ENCODE measurements at places on chromosomes 5 and 9.

DNA sequence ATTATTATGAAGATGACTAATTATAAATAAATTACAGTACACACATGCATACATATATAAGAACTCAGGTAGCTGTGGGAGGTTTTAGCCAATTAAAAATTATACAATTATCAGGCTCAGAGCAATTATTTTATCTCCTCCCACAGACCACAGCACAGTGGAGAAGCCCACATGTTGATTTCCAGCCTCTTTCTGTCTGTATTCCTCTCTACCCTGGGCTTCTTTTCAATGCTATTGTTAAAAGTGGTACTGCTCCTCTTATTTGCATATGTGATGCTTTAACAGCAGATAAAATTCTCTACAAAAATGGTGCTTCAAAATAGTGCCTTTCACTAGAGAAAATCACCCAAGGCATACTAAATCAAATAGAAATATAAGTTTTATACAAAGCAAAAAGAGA lies 218.7 kb downstream of the NFIB start:
- DNase-seq = no peak

DNA sequence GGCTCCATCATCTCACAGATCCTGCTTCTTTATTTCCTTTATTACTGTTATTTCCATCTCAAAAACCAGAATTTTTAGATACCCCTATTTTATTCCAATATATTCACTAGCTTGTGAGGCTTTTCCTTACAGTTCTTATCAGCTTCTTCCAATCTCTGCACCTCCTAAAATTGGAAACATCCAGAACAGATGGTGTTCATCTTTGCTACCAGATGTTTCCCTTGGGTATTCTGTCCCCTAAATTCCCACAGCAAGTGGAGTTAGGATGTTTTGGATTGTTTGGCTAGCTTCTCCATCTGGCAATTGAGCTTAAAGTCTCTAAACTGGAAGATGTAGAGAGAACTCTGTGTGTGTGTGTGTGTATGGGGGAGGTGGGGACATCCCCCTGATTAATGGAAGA lies 580.4 kb downstream of the DTWD2 start:
- no peak for DNase-seq

GRCh38 chr5:92991581-92992067 lies 589.4 kb downstream of the NR2F1-AS1 start:
- DNase-seq = no peak

GRCh38 chr9:27425827-27426510 lies 98.1 kb upstream of the IFNK start:
- DNase-seq = no peak

DNA sequence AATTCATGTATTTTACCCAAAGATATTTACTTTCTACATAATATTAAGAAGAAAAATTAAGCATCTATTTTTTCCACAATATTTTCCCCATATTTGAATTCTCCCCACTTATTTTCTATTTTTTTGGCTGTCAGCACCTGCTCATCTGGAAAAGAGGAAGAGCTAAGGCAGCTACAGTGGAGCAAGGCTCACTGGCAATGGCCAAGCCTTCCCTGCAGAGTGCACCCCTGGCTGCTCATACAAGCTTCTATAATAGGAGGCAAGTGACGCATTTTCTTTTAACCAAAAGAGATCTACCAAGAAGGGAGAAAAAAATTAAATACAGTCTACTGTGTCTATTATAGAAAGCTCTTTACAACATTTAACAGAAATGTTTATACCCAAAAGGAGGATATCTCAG lies 72.5 kb downstream of the AUH start:
- no peak for DNase-seq

DNA sequence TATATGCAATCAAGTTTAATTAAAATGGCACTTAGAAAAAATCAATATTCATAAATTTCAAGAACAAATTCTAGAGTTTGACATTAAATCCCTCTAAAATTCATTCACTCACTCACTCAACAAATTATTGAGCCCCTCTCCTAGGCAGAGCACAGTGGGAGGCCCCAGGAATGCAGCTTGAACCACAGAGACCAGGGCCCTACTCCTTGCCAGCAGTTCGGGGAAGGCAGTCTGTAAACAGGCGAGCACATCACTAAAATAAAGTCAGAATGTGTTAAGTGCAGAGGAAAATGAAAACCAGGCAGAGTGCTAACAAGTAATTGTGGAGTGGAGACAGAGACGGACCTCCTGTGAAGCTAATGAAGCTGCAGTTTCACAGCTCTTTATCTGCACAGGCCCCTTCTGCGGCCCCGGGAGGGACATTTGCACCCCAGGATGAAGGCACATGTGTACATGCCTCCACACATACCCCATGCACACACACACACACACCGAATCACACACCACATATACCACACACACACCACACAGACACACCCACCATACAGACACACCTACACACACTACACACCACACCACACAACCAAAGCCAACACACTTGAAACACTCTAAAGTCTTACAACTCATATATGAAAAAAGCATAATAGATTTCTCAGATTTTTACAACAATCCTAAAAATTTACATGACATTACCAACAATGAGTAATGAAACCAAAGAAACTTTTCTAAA lies 40.5 kb downstream of the BHMT start:
- no peak for DNase-seq

DNA sequence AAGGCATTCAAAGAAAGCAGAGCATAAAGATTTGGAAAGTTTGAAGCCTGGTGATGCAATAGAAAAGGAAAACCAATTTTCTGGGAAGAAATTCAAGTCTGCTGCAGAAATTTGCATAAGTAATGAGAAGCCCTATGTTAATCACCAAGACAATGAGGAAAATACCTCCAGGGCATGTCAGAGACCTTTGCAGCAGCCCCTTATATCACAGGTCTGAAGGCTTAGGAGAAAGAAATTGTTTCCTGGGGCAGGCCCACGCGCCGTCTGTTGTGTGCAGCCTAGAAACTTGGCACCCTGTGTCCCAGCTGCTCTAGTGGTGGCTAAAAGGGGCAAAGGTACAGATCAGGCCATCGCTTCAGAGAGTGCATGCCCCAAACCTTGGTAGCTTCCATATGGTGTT lies 495.3 kb upstream of the CDH6 start:
- DNase-seq = no peak

GRCh38 chr9:71072587-71072986 lies 48.8 kb downstream of the TRPM3 start:
- DNase-seq = no peak

DNA sequence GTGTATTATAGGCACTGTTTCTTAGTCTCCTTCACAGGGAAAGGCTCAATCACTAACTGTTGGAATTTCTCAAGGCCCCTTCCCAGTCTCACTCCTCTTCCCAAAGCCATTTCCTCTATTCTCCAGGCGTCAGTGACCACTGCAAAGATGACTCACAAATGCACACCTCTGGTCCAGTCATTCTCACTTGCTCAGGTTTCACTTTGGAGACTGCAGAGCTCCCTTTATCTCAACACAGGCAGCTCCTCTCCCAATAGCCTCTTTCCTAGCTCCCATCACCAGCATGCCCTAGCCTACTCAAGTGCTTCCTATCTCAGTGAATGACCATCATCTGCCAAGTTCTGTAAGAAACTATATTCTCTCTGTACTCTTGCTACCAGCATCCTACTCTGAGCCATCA lies 323.6 kb downstream of the NTRK2 start:
- no peak for DNase-seq

DNA sequence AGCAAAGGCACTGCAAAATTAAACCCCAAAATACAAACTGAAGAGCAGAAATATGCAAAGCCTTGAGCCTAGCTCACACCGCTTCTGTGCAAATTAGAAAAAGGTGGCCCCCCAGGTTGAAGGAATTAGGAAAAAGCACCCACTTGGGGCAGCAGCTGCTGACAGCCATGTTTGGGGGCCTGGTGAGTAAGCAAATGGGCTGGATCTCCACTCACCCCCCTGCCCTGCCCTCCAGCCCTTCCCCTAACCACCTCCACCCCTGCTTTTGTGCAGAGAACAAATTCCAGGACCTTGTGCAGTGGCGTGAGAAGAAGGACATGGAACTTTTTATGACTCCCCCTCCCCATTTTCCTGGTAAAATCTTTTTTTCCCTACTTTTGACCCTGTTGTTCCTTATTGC lies 92.0 kb upstream of the DNAH5 start:
- no peak for DNase-seq

DNA sequence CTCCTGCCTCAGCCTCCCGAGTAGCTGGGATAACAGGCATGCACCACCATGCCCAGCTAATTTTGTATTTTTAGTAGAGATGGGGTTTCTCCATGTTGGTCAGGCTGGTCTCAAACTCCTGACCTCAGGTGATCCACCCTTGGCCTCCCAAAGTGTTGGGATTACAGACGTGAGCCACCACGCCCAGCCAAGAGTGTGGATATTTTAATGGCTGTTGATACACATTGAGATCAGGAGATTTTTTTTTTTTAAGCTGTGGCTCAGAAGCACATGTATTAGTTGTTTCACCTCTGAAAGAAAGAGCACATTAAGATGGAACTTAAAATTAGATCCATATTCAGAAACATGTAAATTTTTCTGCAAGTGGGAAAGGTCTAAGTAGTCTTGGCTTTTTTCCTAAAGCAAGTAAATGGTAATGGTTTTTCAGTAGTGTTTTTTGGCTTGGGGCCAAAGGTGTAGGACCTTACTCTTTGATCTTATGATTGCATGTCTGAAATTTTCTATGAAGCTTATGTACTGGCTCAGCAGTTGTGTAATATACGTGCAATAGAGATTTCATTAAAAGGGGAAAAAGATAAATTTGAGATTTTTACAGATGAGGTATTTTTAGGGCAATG lies 9.9 kb downstream of the RBM27 start:
- DNase-seq = no peak

- no peak for DNase-seq
Observed at GRCh38 chr9:14221558-14221957, 92.4 kb downstream of the NFIB start.

- no peak for DNase-seq
Observed at GRCh38 chr9:37528652-37529471, 43.1 kb downstream of the POLR1E start.

DNA sequence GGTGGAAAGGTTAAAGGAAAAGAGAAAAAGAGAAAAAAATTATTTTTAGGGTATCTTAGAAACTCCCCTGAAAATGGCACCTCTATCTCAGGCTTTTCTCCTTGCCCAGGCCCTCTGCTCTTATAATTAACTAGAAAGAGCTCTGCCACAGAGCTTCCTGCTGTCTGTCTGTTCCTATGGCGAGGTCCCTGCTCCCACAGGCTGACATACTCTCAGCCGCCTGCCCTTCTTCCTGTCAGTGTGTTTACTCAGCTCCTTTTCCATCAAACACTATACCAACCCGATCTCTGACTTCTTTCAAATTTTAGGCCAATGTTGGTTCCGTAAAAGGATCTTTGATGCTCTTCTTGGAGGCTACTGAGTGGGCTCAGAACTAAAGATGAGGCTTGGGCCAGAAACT lies 482.6 kb downstream of the DMAC1 start:
- no peak for DNase-seq

DNA sequence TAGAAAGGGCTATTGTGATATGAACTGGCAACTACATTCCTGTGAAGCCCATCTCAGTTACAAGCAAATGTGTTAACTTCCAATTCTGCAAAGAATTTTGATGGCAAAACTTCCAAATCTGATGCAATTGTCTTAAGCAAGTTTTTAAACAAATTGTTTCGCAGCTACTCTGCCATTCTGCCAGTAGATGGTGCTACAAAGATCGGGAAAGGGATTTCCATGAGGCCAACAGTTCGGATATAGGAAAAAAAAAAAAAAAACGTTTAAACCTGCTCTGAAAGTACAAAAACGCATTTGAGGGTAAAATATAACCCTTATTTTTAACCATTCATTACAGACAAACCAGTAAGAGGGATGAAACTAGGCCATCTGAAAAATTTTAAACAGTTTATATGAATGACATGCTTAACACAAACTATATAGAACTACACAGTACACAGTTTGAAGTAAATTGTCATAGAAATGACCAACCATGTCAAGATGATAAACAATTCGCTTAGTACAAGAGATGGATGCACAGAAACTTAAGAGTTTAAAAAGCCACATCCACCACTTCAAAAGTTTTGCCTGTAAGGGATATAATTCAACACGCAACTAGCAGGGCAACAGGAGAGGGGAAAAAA lies 2.2 kb downstream of the HNRNPA0 start:
- DNase-seq = no peak

- no peak for DNase-seq
Observed at GRCh38 chr9:96064826-96065481, 189.5 kb downstream of the ERCC6L2 start.

- no peak for DNase-seq
Observed at GRCh38 chr9:27749838-27750237, 176.6 kb upstream of the C9orf72 start.

- DNase-seq = no peak
Observed at GRCh38 chr5:98490348-98490747, 283.1 kb upstream of the RGMB start.

GRCh38 chr9:75775966-75776691 lies 114.3 kb upstream of the PCSK5 start:
- no peak for DNase-seq

DNA sequence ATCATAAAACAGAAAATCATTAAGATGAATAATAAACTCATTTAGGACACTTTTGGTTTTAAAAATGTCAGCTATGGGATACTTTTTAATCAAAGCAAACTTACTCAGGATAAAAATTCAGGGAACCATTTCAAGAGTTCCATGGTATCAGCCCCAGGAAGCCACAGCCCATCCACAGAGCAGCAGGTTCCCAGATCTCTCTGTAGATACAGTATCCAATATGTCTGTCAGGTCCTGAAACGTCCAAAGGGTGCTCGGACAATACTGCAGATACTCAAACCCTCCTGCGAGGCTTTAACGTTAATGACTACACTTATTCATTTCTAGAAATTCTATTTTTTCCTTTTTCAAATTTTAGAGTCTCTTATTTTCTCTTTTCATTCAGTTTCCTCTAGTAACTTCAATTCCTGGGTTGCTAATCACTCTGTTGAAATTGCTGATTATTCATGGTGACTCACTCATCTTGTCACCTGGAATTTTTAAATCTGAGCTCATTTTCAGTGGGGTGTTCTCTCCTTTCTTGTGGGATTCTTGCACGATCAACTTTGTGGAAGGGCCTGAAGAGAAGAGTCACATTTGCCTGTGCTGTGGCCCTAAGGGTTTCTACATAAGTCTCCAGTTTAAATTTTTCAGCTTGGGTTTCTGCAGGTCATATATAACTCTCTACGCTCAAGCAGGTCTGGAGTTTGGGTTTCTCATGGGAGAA lies 435.8 kb downstream of the CTNND2 start:
- DNase-seq = no peak

GRCh38 chr9:928363-929042 lies 48.0 kb upstream of the DMRT3 start:
- no peak for DNase-seq

DNA sequence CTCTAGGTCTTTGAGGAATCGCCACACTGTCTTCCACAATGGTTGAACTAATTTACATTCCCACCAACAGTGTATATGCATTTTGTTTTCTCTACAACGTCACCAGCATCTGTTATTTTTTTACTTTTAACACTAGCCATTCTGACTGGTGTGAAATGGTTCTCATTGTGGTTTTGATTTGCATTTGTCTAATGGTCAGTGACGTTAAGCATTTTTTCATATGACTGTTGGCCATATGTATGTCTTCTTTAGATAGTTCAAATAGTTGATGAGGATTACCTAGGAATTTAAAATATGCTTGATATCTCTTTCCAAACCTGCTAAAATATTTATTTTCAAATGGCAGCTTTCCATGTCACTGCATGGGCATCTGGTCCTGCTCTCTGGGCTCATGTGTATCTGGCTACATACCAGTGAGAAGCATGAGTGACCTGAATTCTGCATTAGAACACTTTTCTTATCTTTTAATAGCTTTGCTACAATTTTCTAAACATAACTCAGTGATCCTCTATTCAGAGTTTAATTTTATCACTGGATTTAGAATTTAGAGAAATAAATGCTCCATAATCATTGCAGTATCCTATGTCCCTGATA lies 95.8 kb upstream of the ADAMTS16 start:
- no peak for DNase-seq

GRCh38 chr5:174436750-174437149 lies 287.6 kb upstream of the MSX2 start:
- DNase-seq = no peak
